ENCODE measurements at places on chromosomes 2 and 18. TPM values are rescaled to one million over a fixed set of nuclear protein-coding genes. Genes with fewer than 3 reads are reported as not detected.

C2orf66 gene
- 0.12 TPM for total RNA-seq

TMEM178A gene
- total RNA-seq = 0.29 TPM

TCF7L1 gene
- total RNA-seq = 9.9 TPM

IL36B gene
- not detected for total RNA-seq

SERPINB12 gene
- total RNA-seq = not detected

PARD6G gene
- 3.5 TPM for total RNA-seq

CENPA gene
- total RNA-seq = 39.4 TPM
